Activated CD8-positive, alpha-beta memory T cell treated with anti-CD3 and anti-CD28 coated beads, Interleukin-2, amount 50 U/mL, for 4 hours (primary cell): ENCODE measurements at places on chromosomes 1 and 21.

DNA sequence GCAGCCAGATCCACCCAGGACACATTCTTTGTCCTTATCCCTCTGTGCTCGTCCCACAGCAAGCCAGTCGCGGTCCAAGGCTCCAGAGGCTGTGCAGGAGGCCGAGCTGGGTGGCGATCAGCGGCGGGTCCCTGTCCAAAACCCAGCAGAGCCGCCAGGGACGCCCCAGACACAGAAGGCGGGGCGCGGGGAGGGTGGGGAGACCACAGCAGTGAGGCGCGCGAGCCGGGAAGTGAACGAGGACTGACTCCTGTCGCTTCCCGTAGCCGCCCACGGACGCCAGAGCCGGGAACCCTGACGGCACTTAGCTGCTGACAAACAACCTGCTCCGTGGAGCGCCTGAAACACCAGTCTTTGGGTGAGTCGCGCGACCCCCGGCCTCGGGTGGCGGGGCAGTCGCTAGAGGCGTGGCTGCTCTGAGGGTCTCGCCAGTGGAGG lies at the start of gene LGALS8:
Gene LGALS8, plus strand, starts transcription at position 279 of the 438 bp plus-strand sequence. CDS start 2,089 bp downstream, outside the sequence.
- DNase-seq: peak; percentile 88

- no peak for DNase-seq
Observed at GRCh38 chr21:38999161-38999560, 184.1 kb downstream of the PSMG1 start.

DNA sequence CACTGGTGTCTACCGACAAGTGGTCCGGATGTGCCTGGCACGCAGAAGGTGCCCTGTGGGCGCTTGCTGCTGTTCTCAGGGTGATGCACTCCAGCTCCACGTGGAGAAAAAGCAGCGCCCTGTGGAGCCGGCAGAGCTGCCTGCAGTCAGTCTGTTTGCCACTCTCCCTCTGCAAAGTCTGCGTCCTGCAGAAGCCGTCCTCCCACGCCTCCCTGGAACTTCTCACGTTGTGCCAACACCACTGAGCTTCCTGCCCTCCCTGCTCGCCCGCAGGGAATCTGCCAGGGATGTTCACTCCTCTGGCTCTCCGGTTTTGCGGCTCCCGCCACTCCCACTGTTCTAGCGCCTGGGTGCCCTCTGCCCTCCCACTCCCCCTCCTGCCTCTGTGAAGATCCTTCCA lies 19.8 kb upstream of the UBXN10 start:
- DNase-seq: no peak

GRCh38 chr1:194052514-194053338 lies 866.3 kb upstream of the B3GALT2 start:
- no peak for DNase-seq

GRCh38 chr21:46100020-46100419 lies 2.1 kb downstream of the COL6A2 start:
- no peak for DNase-seq

- no peak for DNase-seq
Observed at GRCh38 chr1:84913555-84913892, 20.5 kb upstream of the LPAR3 start.

GRCh38 chr1:118947790-118948189 lies 40.4 kb downstream of the TBX15 start:
- DNase-seq: no peak

- no peak for DNase-seq
Observed at GRCh38 chr1:219882096-219882495, 46.3 kb downstream of the SLC30A10 start.

- no peak for DNase-seq
Observed at GRCh38 chr21:35239811-35240219, 190.7 kb upstream of the RUNX1 start.

GRCh38 chr1:229839800-229840199 lies 213.8 kb downstream of the URB2 start:
- no peak for DNase-seq

DNA sequence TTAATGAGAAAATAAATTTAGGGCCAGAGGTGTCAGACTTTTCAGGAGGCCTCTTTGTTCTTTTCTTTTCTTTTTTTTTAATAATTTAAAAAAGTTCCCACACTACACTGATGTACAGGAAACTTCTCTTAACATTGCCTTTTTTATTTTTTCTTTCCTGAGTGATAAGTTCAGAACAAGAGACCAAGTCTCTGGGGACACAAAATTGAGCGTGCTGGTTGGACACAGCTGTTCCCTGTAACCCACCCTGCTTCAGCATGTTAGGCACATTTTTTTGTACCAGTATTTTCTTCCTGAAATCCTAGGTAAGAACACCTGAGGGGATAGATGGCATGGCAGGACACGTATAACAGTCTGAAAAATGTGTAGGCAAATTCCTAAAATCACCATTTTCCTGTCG lies 50.1 kb downstream of the PBX1 start:
- no peak for DNase-seq

DNA sequence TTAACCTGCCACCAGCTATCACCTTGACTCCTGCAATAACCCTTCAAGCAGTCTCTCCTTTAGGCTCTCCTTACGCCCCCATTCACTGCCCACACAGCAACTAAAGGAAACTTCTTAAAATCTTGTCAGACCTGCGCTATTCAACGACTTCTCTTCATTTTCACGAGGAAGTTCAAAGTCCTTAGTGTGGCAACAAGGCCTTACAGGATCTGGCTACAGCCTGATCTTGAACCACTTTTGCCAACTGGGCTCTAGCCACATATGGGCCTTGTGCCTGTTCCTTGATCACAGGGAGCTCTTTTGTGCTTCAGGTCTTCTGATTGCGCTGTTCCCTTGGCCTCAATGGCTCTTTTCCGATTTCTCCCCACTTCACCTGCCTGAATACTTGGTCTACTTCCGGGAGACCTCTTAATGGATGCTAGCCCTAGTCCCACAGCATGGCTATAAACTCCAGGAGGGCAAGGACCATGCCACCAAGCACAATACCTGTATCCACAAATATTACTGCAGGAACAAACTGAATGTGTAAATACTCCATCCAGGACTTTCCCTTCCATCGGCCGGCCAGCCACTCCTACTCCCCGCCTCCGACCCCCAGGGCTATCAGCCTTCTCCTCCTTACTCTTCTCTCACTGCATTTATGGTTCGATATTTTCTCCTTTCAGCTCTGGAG lies 2.3 kb upstream of the CTNNBIP1 start:
- no peak for DNase-seq

DNA sequence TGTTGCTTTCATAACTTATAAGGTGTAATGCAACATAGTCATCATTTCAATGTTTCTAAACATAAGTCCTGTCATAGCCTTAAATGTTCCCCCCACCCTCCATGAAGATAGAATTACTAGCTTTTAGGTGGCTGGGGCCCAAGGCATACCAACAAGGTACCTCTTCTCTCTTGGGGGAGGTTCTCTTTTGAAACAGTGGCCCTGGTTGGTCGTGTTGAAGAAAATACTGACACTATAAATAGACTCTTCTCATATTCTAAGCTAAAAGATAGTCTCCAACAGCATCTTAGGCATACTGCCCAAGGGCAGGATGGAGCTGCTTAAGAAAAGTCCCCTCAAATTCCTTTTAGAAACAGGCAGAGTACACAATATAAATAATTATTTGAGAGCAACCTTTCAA lies 255.0 kb downstream of the FAF1 start:
- DNase-seq: no peak

- no peak for DNase-seq
Observed at GRCh38 chr1:69700770-69701169, 133.0 kb downstream of the LRRC7 start.

DNA sequence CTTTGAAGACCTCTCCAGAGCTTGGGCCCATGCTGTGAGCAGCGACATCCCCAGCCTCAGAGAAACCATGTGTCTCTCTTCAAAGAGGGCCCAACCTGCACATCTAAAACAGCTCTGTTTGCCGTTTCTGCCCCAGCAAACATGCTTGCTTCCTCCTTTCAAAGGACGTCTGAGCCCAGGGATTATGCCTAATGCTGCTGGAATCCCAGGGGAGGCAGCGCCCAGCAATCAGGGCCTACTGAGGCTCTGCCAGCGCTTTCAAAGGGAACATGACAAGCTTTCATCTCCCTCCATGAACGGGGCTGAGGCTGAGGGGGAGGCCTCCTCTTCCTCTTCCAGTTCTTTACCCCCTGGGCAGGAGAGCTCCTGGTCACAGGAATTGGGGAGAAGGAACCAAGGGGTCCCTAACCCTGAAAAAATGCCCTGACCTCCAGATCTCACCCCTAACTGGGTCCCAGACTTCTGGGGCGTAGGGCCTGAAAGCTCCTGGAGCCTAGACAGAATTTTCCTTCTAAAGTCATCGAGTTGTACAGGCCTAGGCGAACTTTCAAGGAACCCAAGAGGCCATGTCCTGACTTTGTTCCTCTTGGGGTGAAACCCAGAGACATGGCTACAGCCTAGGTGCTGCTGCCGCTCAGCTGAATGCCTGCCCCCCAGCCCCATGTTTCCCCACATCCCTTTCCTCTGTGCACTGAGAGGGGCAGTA lies 13.4 kb upstream of the ASCL5 start:
- DNase-seq: no peak

- no peak for DNase-seq
Observed at GRCh38 chr21:46287541-46287940, 1.4 kb downstream of the YBEY start.

DNA sequence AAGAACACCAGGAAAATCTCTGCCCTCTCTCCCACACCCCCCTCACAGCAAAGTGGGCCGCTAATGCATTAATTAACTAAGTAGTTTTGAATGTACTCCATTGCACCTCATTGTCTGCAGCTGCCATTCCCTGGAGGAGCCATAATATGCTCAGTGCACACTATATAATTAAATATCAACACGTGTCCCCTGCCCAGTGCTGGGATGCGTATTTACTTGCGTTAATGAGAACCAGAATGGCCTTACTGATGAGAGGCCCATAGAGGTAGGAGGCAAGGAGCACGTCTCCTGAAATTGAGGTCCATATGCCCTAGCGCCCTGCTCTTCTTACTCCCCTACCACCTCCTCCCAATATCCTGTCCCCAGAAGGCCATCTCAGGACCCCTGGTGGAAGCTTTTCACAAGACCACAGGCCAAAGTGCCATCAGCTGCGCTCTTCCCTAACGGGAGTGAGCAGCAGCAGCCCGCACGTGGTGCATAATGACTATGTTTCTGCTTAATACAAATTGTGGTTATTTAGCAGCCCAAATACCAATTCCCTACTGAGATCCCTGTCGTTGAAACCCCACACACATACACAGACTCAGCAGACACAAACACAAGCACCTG lies 76.8 kb downstream of the PLXNA2 start:
- DNase-seq: no peak

DNA sequence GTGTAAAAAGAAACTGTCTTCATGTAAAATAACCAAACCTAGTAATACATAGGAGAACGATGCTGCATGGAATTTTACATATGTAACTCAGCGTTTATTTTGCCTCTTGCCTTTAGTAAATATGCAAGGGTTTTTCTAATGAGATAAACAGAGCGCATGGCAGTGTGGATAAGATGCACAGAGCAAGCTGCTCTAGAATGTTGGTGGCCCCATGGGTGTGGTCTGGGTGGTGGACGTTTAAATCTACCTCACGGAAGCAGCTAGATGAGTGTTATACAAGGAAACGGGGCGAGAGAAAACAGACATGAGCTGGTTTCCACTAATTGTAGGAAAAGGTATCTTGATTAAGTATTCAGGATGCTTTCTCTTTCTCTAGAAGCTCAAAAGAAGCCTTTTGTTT lies 205.9 kb downstream of the DSCAM start:
- no peak for DNase-seq

DNA sequence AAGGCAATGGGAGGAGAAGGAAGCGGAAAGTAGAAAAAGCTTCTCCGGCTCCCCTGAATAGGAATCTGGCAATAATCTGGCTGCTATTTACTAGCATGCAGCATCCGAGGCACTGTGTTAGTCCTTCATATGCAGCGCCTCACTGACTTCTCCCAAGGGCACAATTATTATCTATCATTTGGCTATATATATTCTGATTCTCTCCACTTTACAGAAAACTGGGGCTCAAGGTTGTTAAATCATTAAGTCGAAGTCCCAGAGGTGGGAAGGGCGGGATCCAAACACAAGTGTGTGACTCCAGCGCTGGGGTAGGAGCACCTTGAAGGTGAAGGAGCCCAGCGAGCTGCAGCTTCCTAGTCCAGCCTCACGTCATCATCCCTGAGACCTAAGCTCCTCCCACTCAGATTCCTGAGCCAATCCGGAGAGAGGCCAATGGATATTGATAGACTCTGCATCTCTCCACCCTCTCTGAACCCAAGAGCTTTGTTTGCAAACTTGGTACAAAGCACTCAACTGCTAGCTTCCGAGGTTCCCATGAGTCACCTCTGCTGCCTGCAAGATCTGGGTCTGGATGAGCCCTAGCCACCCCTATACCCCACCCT lies 16.6 kb upstream of the EYA3 start:
- no peak for DNase-seq

GRCh38 chr1:34726861-34727260 lies 28.0 kb upstream of the GJB5 start:
- DNase-seq: no peak

DNA sequence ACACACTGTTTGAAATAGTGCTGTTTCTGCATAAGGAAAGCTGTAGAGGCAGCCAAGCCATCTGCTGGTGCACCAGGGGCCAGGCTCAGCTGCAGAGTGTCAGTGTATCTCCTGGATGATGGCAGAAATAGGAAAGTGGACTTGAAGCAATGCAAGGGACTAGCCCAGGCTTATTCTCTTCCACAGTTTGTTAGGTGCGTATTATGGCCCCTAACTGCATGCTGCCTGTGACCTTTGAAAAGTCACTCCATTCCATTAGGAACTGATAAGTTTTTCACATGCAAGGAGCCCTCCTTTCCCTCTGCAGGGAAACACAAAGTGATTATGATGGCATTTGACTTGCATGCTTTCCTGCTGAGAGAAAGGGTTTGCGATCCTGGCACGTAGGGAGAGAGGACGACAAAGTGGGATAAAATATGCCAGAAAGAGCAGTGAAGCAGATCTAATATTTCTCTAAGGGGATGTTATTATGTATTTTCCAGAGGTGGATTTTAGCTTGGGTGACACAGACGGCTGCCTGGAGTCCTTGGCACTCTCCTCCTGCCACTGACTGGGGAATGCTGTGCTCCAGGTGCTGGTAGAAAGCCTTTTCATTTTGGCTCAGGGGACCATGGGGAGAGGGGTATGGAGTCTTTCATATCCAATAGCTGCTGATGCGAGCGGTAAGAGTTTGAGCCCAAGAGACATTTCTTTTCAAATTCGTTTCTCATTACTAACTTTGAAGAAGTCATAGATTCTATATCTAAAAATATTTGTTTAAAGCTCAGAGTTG lies 402.1 kb upstream of the B3GALT2 start:
- no peak for DNase-seq

DNA sequence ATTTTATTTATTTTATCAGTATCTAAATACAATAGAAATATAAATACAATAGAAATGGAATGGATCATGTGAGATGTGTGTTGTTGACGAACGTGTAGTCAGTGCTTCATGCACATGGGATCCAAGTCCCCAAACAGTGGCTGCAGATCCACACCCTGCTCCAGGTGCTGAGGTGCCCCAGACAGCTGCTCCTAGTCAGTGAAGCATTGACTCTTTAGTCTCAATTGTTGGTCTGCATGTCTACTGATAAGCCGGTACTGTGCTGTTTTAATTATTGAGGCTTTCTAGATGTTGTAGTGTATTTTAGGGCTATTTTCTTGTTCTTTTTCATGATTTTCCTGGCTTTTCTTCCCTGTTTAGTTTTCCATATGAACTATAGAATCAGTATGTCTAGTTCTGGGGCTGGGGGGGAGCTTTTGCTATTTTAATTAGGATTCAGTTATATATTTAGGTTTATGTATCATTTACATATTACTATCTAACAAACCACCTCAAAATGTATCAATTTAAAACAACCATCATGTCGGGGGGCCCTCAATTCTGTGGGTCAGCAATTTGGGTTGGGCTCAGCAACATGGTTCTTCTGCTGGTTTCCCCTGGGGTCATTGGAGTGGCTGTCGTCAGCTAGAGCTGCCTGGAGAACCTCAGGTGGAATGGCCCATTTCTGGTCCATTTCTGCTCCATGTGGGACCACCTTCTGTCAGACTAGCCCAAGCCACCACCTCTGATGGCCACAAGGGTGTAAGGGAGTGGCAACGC lies 63.2 kb upstream of the TRAPPC10 start:
- no peak for DNase-seq
